ENCODE measurements at places on chromosomes 13 and 19.

- ATAC-seq = no peak
These were observed 1244.2 kb upstream of the MIR17HG start for GRCh38 chr13:90103099-90103784.

DNA sequence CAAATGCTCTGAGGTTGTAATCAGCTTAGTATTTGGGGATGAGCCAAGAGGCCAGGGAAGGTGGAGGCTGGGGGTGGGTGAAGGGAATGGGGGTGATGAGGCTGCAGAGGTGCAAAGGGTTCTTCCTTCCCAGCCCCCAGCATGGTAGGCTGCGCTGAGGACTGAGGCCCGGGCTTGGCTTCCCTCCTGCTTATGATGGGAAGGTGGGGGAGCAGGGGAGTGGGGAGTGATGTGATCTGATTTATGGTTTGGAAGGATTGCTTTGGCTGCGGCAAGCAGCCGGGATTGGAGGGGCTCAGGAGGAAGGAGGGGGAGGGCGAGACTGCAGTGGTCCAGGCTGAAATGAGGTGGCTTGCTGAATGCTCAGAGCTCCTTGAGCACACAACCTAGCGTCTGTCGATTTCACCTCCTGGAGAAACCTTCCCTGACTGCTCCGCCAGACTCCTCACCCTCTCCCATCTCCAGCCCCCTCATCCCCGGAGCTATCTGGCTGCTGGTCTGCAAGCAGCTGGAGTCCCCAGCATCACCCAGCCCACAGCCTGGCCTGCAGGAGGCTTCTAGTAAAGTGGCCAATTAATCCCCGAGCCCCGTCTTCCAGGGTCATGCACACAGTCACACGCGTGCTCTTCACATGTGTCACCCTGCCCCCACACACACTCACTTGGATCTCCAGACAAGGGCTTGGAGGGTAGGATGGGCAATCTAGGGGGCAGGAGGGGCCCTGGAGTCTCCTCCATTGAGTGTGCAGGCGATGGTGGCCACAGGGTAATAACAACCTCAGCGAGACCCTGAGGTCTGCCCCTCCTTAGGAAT, 757 bp upstream of the CLEC11A start:
- no peak for ATAC-seq

- no peak for ATAC-seq
These were observed 31.3 kb upstream of the LSM14A start for GRCh38 chr19:34141025-34141424.

DNA sequence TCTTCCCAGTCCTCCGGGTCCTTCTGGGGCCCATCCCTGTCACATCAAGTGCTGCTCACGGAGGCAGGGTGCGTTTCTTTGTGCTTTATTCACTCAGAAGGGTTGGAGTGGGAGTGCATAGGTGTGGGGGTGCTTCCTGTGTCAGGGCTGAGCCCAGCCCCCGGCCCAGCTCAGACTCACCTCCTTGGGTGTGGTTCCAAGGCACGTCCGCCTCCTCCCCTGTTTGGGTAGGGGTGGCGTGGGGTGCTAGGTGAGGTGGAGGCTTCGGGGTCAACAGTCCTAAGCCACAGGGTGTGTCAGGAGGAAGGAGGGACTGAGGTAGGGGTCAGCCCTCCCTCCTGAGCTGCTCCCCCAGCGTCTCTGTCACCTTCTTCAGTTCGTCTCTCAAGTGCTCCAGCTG, 3.1 kb downstream of the CCER2 start:
- ATAC-seq = no peak

DNA sequence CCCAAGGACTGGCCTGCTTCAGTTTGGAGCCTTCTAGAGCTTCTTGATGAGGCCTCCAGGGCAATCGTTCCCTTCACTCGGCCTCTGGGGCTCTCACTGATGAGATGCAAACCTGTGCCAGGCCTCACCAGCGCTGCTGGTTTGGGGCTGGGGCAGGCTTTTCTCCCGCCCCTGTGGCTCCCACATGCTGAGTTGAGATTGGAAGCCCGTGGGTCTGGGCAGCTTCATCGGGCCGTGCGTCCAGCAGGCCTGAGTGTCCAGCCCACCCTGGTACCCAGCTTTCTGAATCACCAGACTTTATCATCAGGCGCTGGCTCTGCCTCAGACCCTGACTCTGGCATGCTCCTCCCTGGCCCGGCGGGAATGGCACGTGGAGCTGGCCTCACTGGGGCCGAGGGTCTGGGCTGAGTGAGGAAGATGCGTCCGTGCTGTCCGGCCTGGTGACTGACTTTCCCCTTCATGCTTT, 4.3 kb downstream of the CALM3 start:
- no peak for ATAC-seq

- ATAC-seq = no peak
These were observed 298.8 kb downstream of the UQCRFS1 start for GRCh38 chr19:28914173-28914572.

- no peak for ATAC-seq
These were observed 16.3 kb upstream of the TSPAN16 start for GRCh38 chr19:11279505-11280236.

- ATAC-seq = no peak
These were observed 18.8 kb upstream of the GPR183 start for GRCh38 chr13:99326012-99326411.

DNA sequence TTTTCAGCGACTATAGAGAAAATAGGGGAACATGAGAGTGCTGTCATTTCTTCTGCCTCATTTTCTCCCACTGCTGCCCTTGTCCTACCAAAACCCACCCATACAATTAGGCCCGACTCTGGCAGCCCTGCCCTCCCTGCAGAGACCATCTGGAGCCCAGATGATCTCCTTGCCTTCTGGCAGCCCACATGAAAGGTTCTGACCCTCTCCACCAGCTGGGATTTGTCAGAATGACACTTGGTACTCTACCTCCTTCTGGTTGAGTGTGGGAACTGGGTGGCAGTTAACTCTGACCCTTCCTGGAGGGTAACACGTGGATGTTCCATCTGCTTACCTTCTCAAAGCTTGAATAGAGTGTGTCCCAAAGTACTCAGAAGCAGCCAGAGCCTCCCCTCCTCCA, 21.0 kb upstream of the SIAH3 start:
- no peak for ATAC-seq

GRCh38 chr13:32850316-32851052, 165.7 kb upstream of the KL start:
- no peak for ATAC-seq

DNA sequence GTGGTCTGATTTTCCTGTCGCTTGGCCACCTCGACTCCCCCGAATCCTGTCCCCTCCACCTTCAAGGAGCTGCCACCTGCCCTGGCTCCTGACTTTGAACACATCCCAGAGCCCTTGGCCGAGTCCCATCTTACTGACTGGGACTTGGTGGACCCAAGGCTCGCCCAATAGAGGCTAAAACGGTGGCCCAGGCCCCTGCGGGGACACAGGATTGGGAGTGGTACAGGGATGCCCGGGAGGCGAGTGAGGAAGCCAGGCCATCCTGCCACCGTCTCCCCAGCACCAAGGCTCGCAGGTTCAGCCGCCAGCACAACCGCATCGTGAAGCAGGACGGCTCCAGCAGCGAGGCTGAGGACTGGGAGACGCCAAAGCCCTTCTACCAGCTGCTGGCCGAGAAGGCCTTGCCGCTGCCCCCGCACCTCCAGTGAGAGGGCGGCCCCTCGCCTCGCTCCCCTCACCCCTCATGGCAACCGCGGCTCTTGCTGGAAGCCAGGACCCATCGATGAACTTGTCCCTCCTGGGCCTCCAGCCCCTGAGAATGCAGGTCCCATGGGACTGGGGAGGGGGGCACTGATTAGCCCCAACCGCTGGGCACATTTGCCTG, 5.3 kb downstream of the SIX5 start:
- ATAC-seq = no peak

- ATAC-seq = no peak
These were observed 220.8 kb upstream of the ZNF507 start for GRCh38 chr19:32124585-32124984.

- ATAC-seq = no peak
These were observed 52.9 kb upstream of the ADGRE1 start for GRCh38 chr19:6834433-6834832.

- no peak for ATAC-seq
These were observed 350.1 kb upstream of the NBEA start for GRCh38 chr13:34591900-34592529.

All from motor neuron (in vitro differentiated cells).